Activated CD4-positive, alpha-beta T cell treated with anti-CD3 and anti-CD28 coated beads for 4 hours (primary cell): ENCODE measurements at places on chromosomes 11 and 22.

- no peak for DNase-seq
Observed at GRCh38 chr11:17157761-17158160, 50.0 kb downstream of the PIK3C2A start.

GRCh38 chr11:87258171-87258833 lies 220.6 kb downstream of the TMEM135 start:
- DNase-seq: no peak

GRCh38 chr11:102007567-102008437 lies 39.4 kb upstream of the CFAP300 start:
- no peak for DNase-seq

- DNase-seq: no peak
Observed at GRCh38 chr11:74444173-74444826, 23.0 kb downstream of the KCNE3 start.

GRCh38 chr11:85095239-85095638 lies 531.9 kb downstream of the DLG2 start:
- DNase-seq: no peak

DNA sequence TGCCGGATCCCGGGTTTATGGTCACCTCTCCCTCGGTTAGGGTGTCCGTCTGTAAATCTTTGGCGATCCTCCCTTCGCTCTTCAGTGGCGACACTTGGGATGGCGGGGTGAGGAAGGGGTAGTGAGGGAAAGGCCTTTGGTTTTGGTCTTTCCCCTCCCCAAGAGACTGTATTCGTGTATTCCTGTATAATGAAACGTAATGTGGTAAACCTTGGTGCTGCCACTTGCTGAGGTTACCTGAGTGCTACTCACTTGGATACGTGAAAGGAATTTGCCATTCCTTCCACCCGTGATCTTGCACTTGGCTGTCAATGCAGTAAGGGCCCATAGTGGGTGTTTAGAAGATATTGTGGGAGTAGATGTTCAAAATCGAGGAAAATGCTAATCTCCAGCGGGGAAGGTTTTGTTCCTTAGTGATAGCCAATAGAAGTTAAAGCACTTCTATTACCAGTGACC lies 578 bp upstream of the NUP160 start:
- DNase-seq: no peak

DNA sequence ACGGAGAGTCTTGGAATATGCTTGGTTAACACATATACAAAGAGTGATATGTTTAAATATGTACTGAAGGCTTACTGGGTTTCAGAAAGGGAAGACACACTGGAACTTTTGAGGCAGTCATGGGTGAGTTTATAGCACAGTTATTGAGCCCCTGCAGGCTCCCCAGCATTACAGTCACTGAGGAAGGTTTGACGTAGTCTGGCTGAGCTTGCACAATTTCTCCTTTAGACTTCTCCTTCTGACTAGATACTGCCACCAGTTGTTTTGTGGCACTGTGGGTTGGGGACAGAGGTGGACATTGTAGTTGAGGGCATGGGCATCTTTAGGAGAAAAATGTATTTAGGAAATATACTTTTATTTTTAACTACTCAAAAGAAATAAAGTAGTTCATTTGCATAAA lies 285.4 kb downstream of the C11orf87 start:
- DNase-seq: no peak

DNA sequence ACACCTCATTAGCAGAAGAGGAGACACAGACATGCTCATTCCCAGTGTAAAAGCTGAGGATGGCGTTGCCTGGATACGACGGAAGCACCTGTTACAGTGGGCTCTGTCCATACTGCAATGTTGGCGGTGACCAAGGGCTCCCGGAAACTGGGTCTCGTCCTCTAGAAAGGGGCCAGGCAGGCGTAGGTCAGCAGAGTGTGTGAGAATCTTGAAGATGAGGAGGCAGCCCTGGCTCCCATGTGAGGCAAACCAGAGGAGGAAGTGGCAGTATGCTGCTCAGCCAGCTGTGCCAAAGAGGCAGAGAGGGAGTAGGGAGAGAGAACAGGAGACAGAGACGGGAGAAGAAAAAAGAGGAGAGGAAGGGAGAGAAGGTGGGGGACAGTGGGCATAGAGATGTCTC lies 10.3 kb downstream of the LTO1 start:
- DNase-seq: no peak

DNA sequence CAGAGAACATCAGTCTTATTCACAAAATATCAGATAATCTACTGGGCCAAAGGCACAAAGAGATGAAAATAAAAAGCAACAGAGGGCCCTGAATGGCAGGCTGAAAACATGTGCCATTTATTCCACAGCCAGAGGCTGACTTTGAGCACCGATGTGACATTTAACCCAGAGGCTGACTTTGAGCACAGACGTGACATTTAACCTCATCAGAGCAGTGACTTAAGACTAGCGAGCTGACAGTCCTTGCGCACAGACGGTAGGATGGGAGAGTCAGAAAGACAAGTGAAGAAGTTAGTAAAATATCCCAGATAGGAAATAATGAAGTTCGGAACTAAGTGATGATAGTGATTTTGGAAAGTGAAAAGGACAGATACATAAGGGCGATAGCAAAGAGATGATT lies 65.3 kb downstream of the FLI1 start:
- DNase-seq: no peak

- no peak for DNase-seq
Observed at GRCh38 chr22:19805821-19806212, 45.2 kb downstream of the TBX1 start.

DNA sequence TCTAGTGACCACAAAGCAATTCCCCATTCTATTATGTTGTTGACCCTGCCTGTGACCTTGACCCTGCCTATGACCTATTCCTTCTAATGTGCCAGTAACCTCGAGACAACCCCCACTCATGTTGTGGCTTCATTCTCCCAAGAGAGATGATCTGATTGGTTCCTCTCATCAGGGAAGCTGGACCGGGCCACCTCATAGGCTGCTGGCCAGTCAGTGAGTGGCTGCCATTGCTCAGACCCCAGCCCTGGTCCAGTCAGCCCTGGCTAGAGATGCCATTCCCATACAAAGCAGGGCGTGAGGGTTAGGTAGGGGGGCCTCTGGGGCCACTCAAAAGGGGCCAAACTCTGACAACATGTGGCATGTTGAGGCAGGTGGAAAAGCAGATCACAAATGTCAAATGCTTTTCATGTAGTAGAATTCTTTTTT lies 11.9 kb downstream of the SLC29A2 start:
- no peak for DNase-seq

DNA sequence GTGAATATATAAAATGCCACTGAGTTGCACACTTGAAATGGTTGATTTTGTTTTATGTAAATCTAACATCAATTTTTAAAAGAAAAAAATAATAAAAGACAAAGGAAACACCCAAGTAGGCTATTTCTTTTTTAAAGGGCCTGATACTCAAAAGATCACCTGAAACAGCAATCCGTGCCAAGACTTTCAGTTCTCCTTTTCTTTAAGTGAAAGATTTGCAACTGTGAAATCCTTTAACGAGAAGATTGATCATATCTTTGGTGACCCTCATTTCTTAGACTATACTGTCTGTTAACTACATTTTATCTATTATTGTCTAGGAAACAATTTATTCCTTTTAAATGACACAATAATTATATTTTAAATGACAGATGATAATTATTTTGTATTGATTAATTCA lies 1841.5 kb downstream of the LRRC4C start:
- no peak for DNase-seq
